ENCODE measurements at places on chromosomes 16 and 17.
A peak's percentile ranks its signal among the peaks of the same experiment; 100 is the strongest.

GRCh38 chr17:28982131-28982793, 23.6 kb downstream of the SEZ6 start:
- no peak for DNase-seq

DNA sequence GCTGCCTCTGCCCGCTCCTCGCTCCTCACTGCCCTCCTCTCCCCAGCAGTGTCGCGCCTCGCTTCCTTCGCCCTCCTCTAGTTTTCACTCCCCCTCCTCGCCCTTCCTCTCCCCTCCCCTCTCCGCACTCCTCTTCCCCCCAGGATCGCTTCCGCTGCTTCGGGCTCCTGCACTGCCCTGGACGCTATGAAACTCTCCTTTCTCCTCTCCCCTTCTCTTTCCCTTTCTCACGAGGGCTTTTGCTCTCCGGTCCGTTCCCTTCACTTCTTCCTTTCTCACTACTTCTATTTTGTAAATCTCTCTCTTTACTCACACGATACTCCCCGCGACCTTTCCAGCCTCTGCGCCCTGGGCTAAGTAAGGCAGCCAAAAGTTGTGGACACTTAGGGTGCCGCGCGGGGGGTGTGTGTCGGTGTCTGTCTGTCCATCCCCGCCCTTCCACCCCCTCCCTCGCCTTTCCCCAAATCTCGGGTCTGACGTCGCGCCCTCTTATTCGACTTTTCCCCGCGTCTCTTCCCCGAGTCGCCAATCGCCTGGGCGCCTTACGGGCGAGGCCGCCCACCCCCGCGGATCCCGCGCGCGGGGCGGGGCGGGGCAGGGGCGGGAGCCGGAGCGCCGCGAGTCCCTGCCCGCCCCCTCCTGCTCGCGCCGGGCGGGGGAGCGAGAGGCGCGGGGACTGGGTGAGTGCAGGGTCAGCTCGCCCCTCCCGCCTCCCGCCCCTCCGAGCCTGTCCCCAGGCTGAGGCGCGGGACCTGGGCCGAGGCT, at the start of gene IRX3:
Gene IRX3 (minus strand): TSS at position 422 of the 765 bp plus-strand sequence. CDS start 737 bp downstream, outside the sequence.
- no peak for DNase-seq

- no peak for DNase-seq
Measured at GRCh38 chr16:68960910-68961309, 117.6 kb downstream of the TANGO6 start.

DNA sequence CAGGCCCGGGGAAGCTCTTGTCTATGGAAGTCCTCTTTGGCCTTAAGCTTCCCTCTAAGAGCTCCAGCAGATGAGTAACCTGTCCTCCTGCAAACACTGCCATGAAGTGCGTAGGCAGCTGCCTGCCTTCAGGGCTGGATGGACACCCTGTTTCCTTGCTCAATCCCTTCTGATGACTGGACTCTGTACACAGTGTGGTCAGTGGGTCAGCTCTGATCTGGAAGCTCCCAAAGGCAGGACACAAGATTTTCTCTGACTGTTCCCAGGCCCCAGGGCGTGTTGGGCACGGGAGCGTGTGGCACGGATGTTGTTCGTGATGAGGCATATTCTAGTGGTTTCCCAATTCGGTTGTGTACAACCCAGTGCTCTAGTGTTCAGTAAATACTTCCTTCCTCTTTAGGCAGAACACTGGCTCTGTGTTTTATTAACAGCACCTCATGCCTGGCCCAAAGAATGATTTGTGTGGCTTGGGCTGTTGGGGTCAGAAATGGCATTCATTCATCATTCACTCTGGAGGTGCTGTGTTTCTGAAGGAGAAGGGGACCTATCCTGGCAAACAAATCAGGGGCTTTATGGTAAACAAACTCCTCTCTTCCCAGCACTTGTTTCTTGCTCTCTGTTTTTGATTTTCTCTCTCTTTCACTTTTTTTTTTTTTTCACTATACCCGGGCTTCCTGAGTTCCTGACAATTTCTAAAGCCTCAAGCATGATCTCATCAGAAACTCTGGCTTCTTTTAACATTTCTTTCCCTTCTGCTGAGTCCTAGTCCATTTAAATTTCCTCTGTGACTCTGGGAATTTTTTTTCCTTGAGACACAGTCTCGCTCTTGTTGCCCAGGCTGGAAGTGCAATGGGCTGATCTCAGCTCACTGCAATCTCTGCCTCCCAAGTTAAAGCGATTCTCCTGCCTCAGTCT, 12.0 kb upstream of the RNF157 start:
- DNase-seq, result no peak

GRCh38 chr17:49090878-49091594, 41.5 kb upstream of the B4GALNT2 start:
- DNase-seq, result no peak

GRCh38 chr17:39639566-39640458, 2.9 kb downstream of the STARD3 start:
- DNase-seq, result no peak

DNA sequence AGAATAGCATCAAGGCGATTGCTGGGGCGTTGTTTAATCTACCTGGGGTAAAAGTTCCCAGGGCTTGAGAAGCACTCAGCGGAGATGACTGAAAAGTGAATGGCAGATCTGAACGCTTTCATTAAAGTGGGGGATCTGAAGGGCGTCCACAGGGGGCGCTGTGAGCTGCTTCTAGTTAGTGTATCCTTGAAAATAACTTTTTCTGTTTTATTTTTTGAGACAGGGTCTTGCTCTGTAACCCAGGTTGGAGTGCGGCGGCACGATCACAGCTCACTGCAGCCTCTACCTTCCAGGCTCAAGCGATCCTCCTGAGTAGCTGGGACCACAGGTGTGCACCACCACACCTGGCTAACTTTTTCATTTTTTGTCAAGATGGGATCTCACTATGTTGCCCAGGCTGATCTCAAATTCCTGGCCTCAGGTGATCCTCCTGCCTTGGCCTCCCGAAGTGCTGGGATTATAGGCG, 360.4 kb downstream of the SEC14L1 start:
- peak; percentile 28 for DNase-seq

- no peak for DNase-seq
Measured at GRCh38 chr16:9102379-9102778, 10.9 kb downstream of the HAPSTR1 start.

DNA sequence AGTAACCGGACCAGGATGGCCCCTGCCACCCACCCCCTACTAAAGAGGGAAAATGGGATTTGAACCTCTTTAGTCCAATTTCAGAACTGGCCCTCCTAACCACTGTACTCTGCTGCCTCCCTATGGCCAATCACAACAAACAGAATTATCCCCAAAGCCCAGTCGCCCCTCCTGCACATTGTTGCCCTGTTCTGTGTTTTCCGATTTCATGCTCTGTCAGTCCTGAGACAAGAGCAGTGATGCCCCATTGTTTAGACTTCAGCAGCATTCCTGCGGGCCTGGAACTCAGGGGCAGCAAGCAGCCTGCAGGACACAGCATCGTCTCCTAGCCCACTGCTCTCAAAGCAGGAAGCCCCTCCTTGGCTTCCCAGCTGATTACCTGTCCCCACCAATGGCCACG, 20.5 kb upstream of the KLHL11 start:
- DNase-seq, result no peak

GRCh38 chr17:42049834-42050392, 488 bp downstream of the C17orf113 start:
- DNase-seq, result no peak

- DNase-seq, result no peak
Measured at GRCh38 chr17:46866747-46867146, 15.4 kb downstream of the WNT9B start.

GRCh38 chr16:89143911-89144675, 27.5 kb upstream of the CDH15 start:
- DNase-seq, result no peak

- no peak for DNase-seq
Measured at GRCh38 chr17:41500131-41500911, 5.1 kb downstream of the KRT13 start.

GRCh38 chr17:4209611-4210010, 54.2 kb downstream of the ANKFY1 start:
- no peak for DNase-seq

DNA sequence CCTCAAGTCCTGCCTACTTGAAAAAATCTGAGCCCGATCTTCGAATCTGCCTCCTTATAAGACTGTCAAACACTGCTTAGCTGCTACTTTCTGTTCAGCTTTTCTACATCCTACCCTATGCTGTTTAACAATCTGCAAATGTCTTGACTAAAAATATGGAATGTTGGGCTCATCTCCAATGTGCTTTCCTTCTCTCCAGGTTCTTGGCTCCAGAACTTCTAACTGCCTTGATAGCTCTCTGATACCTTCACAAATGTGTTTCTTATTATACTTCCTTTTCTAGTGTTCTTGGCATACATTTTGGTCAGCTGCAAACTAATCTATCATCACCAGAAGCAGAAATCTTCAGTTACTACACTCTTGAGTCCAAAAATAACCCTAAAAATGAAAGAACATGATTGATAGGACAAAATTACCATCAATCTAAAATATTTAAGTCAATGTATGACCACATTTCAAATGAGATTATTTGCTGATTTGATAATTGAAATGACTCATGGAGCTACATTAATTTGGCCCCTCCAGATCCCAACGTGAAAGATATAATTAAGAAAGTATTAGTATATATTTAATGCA, 372.3 kb upstream of the MON1B start:
- DNase-seq, result no peak

DNA sequence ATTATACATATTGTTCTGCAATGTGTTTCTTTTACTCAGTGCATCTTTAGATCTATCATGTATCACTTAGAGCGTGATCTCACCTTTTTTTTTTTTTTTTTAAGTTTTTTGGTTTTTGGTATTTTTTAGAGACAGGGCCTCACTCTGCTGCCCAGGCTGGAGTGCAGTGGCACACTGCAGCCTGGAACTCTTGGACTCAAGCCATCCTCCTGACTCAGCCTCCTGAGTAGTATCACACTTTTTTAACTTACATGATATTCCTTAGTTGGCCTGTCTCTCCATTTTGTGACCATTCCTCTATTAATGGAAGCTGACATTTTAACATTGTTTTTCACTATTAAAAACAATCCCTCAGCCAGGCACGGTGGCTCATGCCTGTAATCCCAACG, 4.7 kb upstream of the MPO start:
- no peak for DNase-seq

GRCh38 chr17:13400491-13400890, 201.2 kb downstream of the HS3ST3A1 start:
- no peak for DNase-seq

- no peak for DNase-seq
Measured at GRCh38 chr16:57303910-57304168, 19.4 kb upstream of the PLLP start.

DNA sequence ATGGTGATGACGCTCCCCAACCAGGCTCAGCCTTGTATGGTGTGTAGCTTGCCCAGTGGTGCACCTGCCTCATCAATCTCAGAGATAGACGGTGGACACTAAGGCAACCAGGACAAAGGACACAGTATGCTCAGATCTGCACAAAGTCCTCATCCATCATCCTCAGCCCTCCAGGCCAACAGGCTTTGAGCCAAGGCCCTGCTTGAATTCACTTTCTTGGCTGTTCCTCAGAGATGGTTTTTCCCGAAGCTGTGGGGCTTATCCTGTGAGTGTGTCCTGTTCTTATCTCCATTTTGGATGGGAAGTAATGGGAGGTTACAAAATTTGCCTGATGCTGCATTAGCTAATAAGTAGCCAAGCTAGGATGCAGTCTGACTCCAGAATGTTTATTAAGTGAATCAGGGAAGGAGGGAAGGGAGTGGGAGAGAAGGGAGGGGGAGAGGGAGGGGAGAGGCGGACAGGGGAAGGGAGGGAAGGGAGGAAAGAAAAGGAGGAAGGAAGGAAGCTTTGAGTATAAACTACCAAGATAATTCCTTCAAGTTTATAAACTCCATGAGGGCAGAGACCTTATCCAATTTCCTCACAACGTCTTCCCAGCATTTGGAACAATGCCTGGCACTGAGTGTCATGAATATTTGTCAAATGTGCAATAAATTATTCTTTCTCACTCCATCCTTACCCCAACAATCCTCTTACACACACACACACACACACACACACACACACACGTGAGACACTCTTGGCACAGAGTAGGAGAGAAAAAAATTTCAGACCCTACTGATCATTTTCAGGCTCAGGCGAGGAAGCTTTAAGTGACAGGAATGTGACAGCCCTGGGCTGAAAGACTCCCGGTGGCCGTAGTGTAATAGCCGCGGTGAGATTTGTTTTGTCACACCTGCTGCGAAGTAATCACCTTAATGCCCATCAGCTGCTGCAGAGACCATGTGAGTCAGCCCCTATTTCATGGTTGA, 84.3 kb downstream of the BMERB1 start:
- no peak for DNase-seq

GRCh38 chr16:1654505-1655268, 23.4 kb upstream of the JPT2 start:
- DNase-seq, result no peak

- no peak for DNase-seq
Measured at GRCh38 chr16:50234771-50235556, 31.4 kb upstream of the ADCY7 start.

GRCh38 chr16:57283214-57283958, 1.1 kb downstream of the PLLP start:
- no peak for DNase-seq

- DNase-seq, result no peak
Measured at GRCh38 chr17:79951361-79952264, 84.1 kb downstream of the TBC1D16 start.

- no peak for DNase-seq
Measured at GRCh38 chr16:72930396-72930795, 117.5 kb downstream of the ZFHX3 start.

GRCh38 chr17:70157151-70157550, 12.2 kb upstream of the KCNJ2 start:
- DNase-seq, result no peak

GRCh38 chr17:29138971-29139691, 41.1 kb downstream of the MYO18A start:
- no peak for DNase-seq

DNA sequence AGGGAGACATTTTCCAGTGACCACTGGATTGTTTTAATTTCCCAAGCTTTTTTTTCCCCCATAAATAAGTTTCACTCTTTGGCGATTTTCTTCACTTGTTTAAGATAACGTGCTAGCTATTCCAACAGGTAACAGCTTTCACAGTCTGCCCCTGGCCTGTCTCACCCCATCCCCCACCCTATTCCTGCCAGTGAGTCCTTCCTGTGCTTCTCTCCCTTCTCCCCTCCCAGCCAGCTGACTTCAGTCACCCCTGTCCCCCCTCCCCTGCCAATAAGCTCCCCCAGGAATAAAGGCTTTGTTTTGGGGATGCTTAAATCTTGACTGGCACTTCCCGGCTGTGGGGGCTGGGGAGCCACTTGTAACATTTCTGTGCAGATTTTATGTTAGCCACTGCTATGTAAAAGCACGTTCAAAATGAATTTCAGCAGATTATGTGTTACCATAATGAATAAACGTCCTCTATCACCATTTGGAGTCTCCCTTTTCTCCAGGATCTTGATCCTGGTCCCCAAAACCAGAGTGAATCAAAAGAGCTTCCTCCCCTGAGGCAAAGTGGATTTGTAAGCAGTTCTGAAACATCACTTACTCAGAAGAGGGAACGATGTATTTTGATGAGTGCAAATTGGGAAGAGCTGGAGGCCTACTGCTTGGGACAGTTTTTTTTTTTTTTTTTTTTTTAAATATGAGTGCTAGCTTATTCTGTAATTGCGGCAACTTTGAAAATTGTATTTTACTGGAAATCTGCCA, 58.2 kb downstream of the IGF2BP1 start:
- no peak for DNase-seq

- no peak for DNase-seq
Measured at GRCh38 chr16:83143788-83144187, 517.0 kb downstream of the CDH13 start.
